Non-pigmented ciliary epithelial cell (primary cell): ENCODE measurements at places on chromosomes 4 and X.

- DNase-seq = no peak
Observed at GRCh38 chr4:182924497-182924896, 7.3 kb upstream of the DCTD start.

GRCh38 chr4:41069257-41069656, 145.1 kb downstream of the APBB2 start:
- no peak for DNase-seq

GRCh38 chr4:26762650-26763049, 98.0 kb upstream of the STIM2 start:
- no peak for DNase-seq

DNA sequence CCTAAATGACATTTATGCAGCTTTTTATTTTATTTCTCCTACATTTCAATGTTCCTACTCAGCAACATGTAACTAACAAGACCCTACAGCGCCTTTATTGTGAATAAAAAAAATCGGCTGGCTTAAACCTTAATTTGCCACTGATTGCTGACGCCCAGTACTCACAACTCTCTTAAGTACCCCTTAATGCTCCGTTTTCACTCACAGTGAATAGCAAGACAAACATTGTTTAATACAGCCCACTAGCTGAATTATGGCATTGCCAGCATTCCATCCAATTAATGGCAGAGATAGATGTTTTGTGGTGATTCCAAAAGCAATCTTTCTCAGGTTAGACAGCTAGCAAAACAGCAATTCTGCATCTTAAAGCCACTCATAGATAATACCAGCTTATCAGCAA, 61.1 kb downstream of the PPARGC1A start:
- DNase-seq = no peak

GRCh38 chr4:1298461-1298860, 8.8 kb downstream of the MAEA start:
- DNase-seq = no peak

DNA sequence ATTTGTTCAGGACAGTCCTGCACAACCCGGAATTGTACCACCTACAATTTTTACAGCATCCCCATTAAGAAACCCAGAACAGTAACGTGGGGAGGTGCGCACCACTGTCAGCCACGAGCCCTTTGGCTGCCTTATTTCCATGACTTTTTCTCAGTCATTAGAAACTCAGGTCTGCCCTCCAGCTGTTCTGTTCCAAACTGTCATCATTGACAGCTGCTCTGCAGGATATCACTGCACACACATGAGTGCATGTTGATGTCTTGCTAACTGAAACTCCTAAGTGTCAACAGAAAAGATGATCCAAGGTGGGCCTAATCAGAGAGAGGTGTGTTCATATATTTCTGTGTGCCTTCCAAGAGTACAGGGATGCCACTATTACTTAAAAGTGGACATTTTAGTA, 123.4 kb downstream of the PARM1 start:
- DNase-seq = no peak

DNA sequence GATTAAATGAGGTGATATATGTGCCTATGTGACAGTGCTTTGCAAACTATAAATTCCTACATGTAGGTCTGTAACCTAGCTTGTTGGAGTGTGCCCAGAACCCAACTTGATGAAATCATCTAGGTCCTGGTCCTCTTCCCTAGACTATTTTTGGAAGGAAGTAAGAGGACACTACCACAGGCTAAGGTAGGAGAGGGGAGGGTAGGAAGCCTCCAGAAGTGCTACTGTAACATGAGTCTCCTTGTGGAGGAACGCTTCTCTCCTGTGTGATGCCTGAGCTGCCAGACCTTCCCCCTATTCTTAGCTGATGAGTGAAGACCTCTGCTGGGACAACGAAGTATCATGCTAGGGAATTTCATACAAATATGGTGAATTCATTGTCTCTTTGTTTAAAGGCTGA, 41.8 kb upstream of the IL21 start:
- no peak for DNase-seq

DNA sequence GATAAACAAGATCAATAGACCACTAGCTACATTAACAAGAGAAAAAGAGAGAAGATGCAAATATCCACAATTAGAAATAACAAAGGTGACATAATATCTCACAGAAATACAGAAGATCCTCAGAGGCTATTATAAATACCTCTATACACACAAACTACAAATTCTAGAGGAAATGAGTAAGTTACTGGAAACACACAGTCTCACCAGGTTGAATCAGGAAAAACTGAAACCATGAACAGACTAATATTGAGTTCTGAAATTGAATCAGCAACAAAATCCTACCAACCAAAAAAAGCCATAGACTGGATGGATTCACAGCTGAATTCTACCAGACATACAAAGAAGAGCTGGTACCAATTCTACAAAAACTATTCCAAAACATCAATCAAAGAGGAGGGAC, 211.8 kb upstream of the CPEB2 start:
- no peak for DNase-seq

DNA sequence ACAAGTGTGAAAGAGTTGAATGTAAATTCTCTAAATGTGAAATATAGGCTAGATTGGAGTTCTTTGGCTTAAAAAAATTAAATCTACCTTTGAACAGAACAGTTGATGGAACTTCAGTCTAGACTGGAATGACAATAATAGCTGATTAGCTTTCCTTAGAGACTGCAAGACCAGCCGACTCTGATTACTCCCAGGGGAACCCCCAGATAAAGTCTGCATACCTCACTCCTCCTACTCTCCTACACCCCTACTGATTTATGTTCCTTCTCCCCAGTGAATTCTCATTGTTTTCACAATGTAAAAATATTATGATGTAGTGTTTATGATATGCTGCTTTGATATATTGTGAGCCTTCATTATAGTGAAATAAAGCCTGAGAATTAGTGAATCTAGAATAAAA, 241.3 kb downstream of the CFAP299 start:
- no peak for DNase-seq

DNA sequence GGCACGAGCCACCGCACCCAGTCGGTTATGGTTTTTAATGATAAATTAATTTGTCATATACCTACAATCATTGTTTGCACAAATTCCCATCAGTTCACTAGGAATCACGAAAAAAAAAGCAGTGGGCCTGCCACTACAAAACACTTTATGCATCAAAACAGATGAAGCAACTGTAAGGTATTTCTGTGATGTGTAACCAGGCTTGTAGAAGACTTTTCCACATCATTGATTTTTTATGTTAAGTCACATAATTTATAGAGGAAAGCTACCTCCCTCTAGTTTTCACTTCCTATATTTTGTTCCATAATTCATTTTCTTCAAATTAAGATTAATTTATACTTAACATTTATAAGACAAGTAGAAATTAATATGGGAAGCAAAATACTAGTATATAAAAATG, 6.7 kb upstream of the FAM200B start:
- DNase-seq = no peak

- no peak for DNase-seq
Observed at GRCh38 chr4:2768124-2768523, 12.0 kb upstream of the TNIP2 start.

GRCh38 chrX:16671005-16671404, 21.0 kb downstream of the S100G start:
- no peak for DNase-seq

DNA sequence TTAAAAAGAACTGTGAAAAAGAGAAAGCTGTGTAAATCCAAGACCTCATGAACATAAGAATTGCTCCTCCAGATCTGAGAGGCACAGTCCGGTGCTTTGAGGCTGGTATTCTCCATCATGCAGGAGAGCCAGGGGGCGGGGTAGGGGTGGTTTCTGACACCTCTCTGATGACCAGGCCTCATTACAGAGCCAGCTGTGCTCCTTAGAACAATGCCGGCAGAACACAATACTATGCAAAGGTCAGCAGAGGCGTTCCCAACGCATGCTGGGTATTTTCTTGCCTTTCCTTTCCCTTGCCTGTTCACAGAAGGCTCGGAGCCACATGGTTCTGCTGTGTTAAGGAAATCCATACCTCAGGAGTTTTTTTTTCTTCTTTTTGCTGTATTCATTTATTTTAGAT, 91.2 kb upstream of the SOD3 start:
- DNase-seq = no peak

GRCh38 chr4:166363198-166363597, 490.2 kb downstream of the TLL1 start:
- DNase-seq = no peak

DNA sequence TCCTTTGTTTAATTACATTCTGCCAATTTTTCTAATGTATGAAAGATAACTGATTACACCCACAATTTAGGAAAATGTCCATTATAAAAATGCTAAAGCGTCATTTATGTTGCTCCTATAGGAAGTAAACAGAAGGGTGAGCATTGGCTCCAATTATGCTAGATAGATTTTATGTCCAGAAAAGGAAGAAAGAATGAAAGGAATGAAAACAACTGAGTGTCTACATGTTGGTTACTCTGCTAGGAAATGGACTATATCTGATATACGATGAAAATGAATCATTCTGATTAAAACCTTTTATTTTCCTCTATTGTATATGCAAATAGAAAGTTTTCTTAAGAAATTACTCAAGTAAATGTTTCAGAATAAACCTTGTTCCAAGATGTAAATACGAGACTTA, 1.6 kb downstream of the ENAM start:
- DNase-seq = no peak

GRCh38 chrX:129653971-129654651, 645 bp downstream of the APLN start:
- DNase-seq = no peak

GRCh38 chrX:120755066-120755846, 120.4 kb downstream of the CT47B1 start:
- DNase-seq = no peak

GRCh38 chrX:118228041-118228440, 111.4 kb upstream of the KLHL13 start:
- DNase-seq = no peak

DNA sequence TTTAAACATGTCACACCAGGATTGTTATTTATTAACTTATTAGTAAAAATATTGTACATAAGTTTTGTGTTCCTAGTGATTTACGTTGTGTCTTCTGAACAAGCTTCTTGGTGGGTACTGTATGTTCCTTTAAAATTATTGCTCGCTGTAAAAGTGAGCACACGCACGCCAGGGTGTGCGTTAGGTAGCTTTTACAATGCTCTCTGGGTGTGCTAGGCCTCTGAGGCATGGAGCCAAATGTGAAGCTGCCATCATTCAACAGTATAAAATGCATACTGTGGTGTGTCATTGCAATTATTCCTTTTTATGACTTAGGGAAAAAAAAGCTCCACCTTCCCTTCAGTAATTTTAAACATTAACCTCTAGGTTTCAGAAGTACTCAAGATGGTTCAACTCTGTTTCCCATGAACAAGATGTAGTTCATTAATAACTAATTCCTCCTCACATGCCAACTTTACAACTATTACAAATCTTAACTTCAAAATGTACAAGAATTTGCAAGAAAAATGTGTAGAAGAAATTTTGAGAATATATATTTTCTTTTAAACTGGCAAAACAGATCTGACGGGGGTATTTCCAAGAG, 42.4 kb downstream of the ATOH1 start:
- DNase-seq = no peak

DNA sequence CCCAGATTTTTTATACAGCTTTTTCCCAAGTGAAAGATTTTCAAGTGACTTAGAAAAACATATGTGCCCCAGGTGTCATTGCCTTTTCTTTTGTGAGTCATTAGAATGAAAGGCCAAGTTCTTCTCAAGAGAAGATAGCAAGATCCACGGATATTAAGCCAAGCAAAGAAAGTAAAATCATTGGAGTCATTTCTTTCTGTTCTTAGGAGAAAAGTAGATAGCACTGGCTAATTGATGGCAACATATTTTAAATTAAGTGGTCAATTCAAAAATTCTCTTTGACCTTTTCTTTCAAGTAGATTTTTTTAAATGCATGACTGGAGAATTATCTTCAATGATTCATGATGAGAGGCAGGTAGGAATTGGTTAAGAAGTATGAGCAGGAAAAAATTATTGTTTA, 94.4 kb downstream of the HHIP start:
- no peak for DNase-seq

- no peak for DNase-seq
Observed at GRCh38 chr4:52606726-52607125, 52.4 kb downstream of the USP46 start.

DNA sequence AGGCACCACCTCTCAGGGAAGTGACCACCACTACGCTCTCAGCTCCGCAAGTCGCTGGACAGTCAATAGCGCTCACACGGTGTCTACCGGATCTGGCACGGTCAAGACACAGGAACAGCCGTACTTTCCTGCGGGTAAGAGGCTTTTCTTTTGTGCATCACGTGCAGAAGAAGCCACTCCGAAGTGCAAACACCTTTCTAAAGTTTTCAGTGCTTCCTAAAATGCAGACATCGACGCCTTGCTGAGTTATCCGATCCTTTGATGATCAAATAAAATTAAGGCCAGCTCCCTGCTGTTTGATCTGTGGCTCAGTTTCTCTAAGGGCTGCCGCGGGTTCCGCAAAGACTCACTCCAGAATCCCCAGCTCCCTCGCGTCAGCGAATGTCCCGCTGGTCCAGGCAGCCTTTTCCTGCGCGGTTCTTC, 71.8 kb downstream of the FBXO8 start:
- DNase-seq = no peak
